ENCODE measurements at places on chromosomes 6 and 20. TPM values are rescaled to one million over a fixed set of nuclear protein-coding genes. Genes with fewer than 3 reads are reported as not detected.

The ACSS2 gene
- total RNA-seq: 38.5 TPM

The DOK5 gene
- total RNA-seq: 13.8 TPM

The FOXQ1 gene
- 7.4 TPM for total RNA-seq

The GLP1R gene
- 0.82 TPM for total RNA-seq

The OR2H2 gene
- total RNA-seq: not detected

The SALL4 gene
- total RNA-seq: 7.7 TPM

The PAX1 gene
- 0.23 TPM for total RNA-seq

The RUNX2 gene
- total RNA-seq: 3.3 TPM

The OLIG3 gene
- total RNA-seq: not detected

The DLK2 gene
- 1.3 TPM for total RNA-seq

The ACTL10 gene
- 0.70 TPM for total RNA-seq

The ANGPT4 gene
- 0.12 TPM for total RNA-seq

The ZNF831 gene
- total RNA-seq: 0.35 TPM

The PRICKLE4 gene
- total RNA-seq: 3.2 TPM

The SNTA1 gene
- total RNA-seq: 20.9 TPM

The BCAS4 gene
- total RNA-seq: 4.8 TPM

The LCA5 gene
- 9.3 TPM for total RNA-seq

The UBD gene
- total RNA-seq: 1.1 TPM

The CST3 gene
- total RNA-seq: 253 TPM

The EYS gene
- total RNA-seq: 0.99 TPM

The ADGB gene
- 0.12 TPM for total RNA-seq

The TRERF1 gene
- total RNA-seq: 19.8 TPM

The HUS1B gene
- 3.0 TPM for total RNA-seq

The MAPK13 gene
- 14.3 TPM for total RNA-seq

The ARMC12 gene
- 0.23 TPM for total RNA-seq
